Erythroblast (primary cell): ENCODE measurements at places on chromosomes 13 and 19.

DNA sequence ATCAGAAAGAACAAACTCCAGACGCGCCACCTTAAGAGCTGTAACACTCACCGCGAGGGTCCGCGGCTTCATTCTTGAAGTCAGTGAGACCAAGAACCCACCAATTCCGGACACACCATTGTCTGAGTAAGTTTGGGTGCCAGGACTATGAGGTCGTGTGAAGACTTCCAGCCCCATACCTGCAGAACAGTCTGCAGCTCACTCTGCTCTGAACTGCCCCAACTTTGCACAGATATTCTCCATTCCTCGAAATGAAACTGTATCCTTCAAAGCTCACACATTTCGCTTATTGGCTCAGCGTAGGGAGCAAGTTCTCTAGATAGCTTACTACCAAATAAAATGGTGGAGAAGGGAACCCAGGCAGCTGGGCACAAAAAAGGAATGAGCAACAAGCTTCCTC, 2.6 kb upstream of the CYP4F2 start:
- DNase-seq = no peak

DNA sequence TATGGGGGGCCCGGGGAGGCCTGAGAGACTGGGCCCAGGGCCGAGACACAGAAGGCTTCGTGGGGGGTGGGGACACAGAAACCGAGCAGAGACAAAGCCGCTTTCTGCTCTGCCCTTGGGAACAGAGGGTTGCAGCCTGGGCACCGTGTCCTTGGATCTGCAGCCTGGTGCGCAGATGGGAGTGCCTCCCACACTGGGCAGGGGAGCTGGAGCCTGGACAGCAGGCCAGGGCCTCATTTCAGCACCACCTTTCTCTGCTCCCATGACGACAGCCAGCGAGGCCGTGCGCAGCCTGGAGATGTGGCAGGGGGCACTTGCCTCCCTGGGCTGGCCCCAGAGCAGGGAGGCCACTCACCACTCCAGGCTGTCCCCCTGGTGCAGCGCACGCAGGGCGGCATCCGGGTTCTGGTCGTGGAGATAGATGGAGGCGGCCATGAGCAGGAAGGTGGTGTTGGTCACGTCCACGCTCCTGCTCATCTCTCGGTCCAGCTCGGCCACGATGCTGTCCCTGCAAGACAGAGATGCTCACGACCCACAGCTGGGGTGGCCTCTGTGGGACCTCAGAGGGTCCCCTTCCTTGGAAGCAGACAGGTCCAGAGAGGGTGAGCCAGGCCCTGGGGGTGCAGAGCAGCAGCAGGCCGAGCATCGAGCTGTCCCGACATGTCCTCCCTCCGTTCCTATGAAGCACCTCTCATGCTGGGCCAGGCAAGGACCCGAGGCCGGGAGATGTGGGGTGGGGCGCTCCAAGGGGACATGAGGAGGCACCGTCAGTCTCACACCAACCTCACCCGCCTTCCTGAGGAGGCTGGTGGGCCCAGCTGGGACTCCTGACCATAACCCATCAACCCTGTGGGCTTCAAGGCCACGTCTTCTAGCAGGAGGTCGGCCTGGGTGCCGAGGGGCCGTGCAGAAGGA, 10.9 kb upstream of the CERS1 start:
- no peak for DNase-seq

GRCh38 chr13:92984151-92984550, 242.5 kb upstream of the GPC6 start:
- no peak for DNase-seq

DNA sequence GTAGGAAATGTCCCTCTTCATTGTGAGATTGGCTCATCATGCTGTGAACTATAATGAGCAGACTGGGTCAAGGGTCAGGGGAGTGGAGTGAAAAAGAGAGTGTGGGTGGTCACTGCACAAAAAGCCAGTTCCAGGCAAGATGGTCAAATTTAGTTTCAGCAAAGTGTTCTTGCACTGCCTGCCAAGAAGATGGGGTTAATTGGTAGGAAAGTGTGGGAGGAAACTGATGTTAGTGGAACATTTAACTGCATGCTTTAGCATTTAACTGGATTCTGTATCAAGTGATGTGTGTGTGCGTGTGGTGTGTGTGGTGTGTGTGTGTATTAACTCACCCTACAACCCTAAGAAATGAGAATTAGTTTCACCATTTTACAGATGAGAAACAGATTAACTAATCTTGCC, 131.6 kb downstream of the COG6 start:
- DNase-seq = no peak

DNA sequence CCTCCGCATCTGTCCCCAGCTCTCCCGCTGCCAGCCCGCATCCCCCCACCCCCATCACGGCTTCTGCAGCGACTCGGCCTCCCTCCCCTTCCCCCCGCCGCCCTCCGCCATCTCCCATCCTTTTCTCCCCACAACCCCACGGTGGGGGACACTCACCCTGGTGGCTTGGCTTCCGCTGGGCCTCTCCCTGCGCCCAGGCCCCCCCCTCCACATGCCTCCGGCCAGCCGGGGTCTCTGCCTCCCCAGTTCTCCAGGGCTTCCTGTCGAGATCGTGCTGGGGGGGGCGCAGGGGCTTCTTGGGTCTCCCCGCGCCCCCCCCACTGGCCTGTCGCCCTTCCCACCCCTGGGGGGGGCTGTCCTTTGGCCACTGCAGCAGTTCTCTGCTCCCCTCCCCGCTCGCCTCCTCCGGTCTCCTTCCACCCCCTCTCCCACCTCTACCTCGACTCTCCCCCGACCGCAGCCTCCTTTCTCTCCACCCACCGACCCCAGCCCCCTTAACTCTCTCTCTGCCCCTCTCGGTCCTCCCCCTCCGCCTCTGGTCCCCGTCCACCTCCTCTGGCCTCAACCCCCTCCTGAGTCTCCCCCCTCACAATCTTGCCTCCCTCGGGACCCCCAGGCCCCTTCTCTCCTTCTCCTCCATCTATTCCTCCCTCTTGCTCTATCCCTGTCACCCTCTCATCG, 17.1 kb downstream of the LRRC4B start:
- DNase-seq = no peak
